MCF 10A (cell line): ENCODE measurements at places on chromosomes 5 and 9. TPM values are rescaled to one million over a fixed set of nuclear protein-coding genes. Genes with fewer than 3 reads are reported as not detected.

- peak; percentile 58 for DNase-seq
Observed at GRCh38 chr5:137231540-137231939, 267.6 kb downstream of the SPOCK1 start.

GRCh38 chr5:122810405-122810804, 35.0 kb upstream of the SNX24 start:
- DNase-seq = no peak

- DNase-seq = no peak
Observed at GRCh38 chr9:128495296-128495695, 9.2 kb upstream of the GLE1 start.

DNA sequence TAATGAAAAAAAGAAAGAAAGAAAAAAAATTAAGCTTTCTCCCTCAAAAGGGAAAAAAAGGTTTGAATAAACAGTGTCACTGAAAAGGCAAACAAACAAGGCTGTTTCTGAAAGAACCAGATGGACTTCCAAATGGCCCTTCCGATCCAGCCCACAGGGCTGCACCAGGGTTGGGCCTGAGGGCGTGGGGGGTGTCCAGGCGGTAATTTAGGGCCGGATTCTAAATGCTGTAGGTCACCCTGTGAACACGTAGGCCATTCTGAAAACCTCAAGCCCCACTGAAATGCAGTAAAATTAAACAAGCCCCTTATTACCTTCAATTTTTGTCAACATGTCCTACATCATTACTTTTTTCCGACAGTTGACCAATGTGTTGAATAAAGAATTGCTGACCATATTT, 132.1 kb downstream of the HSD17B3 start:
- no peak for DNase-seq

SLC36A2 gene
- not detected in 2 replicates for total RNA-seq

DNA sequence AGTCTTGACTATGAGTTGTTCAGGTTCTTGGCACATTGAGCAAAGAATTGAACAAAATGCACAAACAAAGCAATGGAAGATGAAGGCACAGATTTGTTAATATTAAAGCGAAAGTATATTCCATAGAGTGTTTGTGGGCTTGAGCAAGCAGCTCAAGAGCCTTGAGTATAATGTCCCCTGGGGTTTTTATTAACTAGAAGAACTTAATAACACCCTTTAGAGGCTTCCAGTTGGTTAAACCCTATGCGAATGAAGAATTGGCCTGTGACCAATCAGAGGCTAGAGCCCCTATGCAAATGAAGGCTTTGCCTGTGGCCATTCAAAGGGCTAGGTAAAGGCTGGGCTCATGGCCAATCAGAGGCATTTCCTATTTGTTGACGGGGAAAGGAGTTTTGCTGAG, 135.3 kb upstream of the IL12B start:
- no peak for DNase-seq

FYB1 gene
- 0.12 and 0.32 TPM in 2 replicates for total RNA-seq

CDHR2 gene
- 0.09 and 0.39 TPM in 2 replicates for total RNA-seq

DOCK8 gene
- total RNA-seq = 5.2 and 5.7 TPM in 2 replicates

GRCh38 chr9:131678499-131679111, 61.3 kb downstream of the RAPGEF1 start:
- DNase-seq = peak; percentile 96

GRCh38 chr5:95668216-95668615, 14.6 kb downstream of the SPATA9 start:
- no peak for DNase-seq

DNA sequence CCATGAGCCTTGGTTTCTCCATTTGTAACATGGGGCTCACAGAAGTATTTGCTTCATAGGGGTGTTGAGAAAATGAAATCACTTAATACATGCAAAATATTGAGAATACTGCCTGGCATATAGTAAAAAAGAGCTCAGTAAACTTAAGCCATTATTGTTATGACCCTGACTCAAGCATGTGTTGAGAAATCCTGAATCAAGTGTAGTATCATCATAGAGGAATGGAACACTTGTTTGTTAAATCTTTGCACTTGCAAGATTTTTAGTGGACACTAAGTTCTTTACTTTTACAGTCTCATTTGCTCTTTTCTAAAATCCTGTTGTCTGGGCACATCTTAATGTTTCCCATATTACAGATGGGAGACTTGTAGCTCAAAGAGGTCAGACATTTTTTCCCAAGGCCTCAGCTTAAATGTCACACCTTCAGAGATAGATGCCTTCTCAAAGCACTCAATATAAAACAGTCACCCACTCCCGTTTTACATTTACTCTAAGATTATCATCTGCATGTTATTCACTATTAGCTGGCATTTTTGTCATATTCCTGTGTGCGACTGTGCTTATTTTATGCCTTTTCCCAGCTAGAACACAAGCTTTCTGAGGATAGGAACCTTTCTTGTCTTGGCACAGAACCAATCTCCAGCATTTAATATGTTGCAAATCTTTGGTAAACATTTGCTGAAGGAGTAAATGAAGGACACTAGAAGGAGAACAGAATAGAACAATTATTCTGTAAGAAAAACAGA, 250.0 kb upstream of the TNC start:
- DNase-seq = no peak

GRCh38 chr9:96524764-96525163, 74.8 kb downstream of the HABP4 start:
- no peak for DNase-seq

GRCh38 chr9:120877276-120878034, 467 bp upstream of the PHF19 start:
- DNase-seq = peak; percentile 54

LCN10 gene
- not detected in 2 replicates for total RNA-seq

- peak; percentile 28 for DNase-seq
Observed at GRCh38 chr5:152686931-152687330, 281.9 kb upstream of the NMUR2 start.

TMEM232 gene
- total RNA-seq = 2.8 and 3.1 TPM in 2 replicates

DNA sequence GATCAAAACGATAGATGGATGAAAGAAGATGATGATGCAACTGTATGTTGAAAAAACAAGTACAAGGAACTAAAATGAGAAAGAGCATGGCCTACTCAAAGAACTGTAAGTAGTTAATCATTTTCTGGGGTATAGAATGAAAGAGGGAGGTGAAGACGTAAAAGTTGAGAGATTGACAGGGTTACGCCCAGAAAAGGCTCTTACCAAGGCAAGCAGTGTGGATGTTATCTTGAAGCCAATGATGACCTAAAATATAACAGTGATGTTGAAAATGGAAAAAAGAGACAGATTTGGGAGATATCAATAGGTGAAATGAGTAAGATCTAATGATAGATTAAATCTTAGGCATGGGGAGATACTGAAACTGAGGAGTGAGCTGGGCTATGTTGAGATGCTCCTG, 80.4 kb upstream of the GNAQ start:
- DNase-seq = no peak

DNA sequence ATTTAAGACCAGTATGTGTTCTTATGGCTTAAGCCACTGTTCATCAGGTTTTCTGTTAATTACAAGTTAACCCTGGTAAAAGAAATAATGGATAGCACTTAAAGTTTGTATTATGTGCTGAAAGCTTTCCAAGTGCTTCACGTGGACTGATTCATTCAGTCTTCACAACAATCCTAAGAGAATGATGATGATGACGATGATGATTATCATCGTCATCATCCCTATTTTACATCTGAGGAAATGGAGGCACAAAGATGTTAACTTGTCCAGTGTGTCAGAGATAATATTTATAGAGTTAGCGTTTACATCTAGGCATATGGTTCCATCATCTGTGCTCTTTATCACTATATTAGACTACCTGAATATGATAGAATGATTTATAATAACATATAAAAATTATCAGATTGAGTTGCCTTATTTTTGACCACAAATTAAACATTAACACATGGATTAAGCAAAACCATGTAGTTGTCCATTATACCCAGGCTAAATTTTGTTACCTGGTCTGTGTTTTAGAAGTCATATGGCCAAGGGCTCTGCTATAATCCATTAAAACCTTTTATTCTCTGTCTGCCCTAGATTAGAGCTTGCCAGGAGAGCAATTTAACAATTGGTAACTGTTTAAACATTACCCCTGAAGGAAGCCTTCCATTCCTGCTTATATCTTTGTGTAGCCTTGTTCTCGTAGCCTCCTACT, 102.3 kb upstream of the MAP3K1 start:
- no peak for DNase-seq

SPINK7 gene
- total RNA-seq = not detected in 2 replicates

- DNase-seq = peak; percentile 52
Observed at GRCh38 chr9:792331-793260, 48.9 kb upstream of the DMRT1 start.

GRCh38 chr5:80034962-80035821, at the start of gene THBS4:
Gene THBS4, plus strand, starts transcription at chr5:80035348. Its CDS starts 190 bp downstream, at chr5:80035538.
- DNase-seq = no peak

DNA sequence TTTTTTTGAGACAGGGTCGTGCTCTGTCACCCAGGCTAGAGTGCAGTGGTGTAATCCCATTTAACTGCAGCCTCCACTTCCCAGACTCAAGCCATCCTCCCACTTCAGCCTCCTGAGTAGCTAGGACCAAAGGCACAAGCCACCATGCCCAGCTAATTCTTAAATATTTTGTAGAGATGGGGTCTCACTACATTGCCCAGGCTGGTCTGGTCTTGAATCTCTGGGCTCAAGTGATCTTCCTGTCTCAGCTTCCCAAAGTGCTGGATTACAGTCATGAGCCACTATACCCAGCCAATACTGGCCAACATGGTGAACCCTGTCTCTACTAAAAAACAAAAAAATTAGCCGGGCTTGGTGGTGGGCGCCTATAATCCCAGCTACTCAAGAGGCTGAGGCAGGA, 6.8 kb downstream of the DCAF12 start:
- DNase-seq = no peak

GRCh38 chr9:38119560-38120236, 50.7 kb upstream of the SHB start:
- no peak for DNase-seq

- no peak for DNase-seq
Observed at GRCh38 chr5:10982626-10983025, 221.6 kb upstream of the DAP start.

GRCh38 chr5:169581580-169582227, 1.9 kb upstream of the SPDL1 start:
- DNase-seq = peak; percentile 79

- DNase-seq = no peak
Observed at GRCh38 chr9:98881836-98882568, 61.7 kb upstream of the COL15A1 start.

DNA sequence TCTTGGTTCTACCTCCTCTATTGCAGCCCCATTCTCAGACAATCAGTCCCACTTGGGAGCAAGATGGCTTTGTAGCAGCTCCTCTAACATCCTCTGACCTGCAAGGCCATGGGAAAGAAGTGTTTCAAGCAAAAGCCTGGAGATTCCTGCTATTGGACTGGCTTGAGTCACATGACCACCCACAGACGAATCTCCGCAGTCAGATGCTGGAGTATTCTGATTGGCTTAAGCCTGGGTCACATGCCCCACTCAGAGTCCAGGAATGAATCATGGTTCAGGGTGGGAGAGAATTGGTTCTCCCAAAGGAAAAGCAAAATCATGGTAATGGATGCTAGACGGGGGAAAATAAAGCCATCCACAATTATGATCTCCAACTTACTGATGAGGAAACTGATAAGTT, 22.6 kb upstream of the LMX1B start:
- no peak for DNase-seq

- no peak for DNase-seq
Observed at GRCh38 chr5:42740920-42741319, 15.7 kb upstream of the CCDC152 start.

DNA sequence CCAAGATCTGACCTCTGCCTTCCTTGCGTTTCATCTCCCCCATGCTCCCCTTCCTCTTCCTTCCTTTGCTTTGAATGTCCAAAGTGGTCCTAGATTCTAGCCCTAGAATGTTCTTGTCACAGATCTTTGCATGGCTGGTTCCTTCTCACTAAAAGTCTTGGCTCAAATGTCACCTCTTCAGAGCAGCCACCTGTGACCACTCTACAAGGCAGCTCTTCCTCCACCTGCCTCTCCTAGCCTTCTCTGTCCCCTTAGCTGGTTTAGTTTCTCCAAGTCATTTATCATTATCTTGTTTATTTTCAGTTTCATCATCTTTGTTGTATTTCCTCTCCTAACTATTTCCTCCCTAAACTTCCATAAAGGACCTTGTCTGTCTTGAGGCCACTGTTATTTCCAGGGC, 7.1 kb upstream of the OCLN start:
- no peak for DNase-seq

PLEKHG4B gene
- total RNA-seq = not detected in 2 replicates

GRCh38 chr5:151741678-151742423, 16.6 kb downstream of the ATOX1 start:
- DNase-seq = peak; percentile 58

GRCh38 chr5:172059661-172060100, 53.2 kb upstream of the FBXW11 start:
- DNase-seq = peak; percentile 30

CAMK2A gene
- total RNA-seq = not detected in 2 replicates

DNA sequence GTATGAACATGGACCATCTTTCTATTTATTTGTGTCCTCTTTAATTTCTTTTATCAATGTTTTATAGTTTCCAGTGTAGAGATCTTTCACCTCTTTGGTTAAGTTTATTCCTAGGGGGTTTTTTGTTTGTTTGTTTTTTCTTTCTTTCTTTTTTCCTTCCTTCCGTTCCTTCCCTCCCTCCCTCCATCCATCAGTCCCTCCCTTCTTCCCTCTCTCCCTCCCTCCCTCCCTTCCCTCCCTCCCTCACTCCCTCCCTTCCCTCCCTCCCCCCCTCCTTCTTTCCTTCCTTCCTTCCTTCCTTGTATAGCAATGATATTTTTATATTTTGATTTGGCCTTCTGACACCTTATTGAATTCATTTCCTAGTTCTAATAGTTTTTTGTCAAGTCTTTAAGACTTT, 23.4 kb upstream of the IGFBPL1 start:
- no peak for DNase-seq

- no peak for DNase-seq
Observed at GRCh38 chr9:20528253-20528652, 94.0 kb downstream of the MLLT3 start.

DNA sequence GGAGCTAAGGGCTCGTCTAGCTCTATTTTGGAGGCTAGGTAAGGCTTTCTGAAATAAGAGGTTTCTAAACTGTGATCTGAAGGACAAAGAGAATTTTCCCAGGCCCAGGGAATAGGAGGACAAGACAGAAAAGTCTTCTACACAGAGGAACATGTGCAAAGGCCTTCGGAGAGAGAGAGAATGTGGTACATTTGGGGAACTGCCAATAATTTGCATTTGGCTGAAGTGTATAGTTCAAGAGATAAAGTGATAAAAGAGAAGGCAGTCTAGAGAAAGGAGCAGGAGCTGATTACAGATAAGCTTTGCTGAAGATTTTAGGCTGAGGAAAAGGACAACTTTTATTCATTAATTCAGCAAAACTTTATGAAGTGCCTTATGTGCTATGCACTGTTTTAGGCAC, 214.4 kb upstream of the ELL2 start:
- no peak for DNase-seq

- no peak for DNase-seq
Observed at GRCh38 chr5:79508794-79509193, 5.1 kb downstream of the HOMER1 start.

PCDHGB3 gene
- total RNA-seq = 0.33 and 0.56 TPM in 2 replicates

LECT2 gene
- not detected in 2 replicates for total RNA-seq

NMUR2 gene
- not detected in 2 replicates for total RNA-seq

IL33 gene
- total RNA-seq = not detected in 2 replicates
